Liver (tissue), 10 donors: ENCODE measurements at places on chromosomes 2 and 18.

- no peak overlapping the region for H3K4me3 ChIP-seq
- H3K27me3 ChIP-seq: no peaks in the 10 kb centered on the region
- no peak overlapping the region for H3K27ac ChIP-seq
- no peaks in the 10 kb centered on the region for H3K36me3 ChIP-seq
Observed at GRCh38 chr18:3046216-3046808, 33.4 kb upstream of the LPIN2 start.

DNA sequence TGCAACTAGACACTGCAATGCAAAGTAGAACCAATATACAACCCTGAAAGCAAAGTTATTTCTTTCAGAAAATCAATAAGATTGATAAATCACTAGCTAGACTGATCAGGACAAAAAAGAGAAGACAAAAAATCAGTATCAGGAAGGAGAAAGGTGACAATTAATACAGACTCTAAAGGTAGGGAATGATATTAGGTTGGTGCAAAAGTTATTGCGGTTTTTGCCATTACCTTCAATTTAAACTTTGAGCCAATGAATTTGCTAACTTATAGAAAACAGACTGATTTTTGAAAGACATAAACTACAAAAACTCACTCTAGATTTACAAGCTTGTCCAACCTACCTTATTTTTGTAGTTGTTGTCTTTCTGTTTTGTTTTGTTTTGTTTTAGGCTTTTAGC, 30.5 kb upstream of the MRPS9 start:
- H3K27ac ChIP-seq: no peak overlapping the region
- H3K27me3 ChIP-seq: no peaks in the 10 kb centered on the region
- no peaks in the 10 kb centered on the region for H3K36me3 ChIP-seq
- no peak for DNase-seq
- no peak overlapping the region for H3K4me3 ChIP-seq
- peaks cover 6% of the 10 kb centered on the region for H3K4me1 ChIP-seq

GRCh38 chr2:98378901-98379300, 32.6 kb downstream of the CNGA3 start:
- no peak for DNase-seq
- no peaks in the 10 kb centered on the region for H3K4me1 ChIP-seq
- no peak overlapping the region for H3K4me3 ChIP-seq
- no peaks in the 10 kb centered on the region for H3K27me3 ChIP-seq

GRCh38 chr2:120375251-120376020, 29.5 kb downstream of the INHBB start:
- no peaks in the 10 kb centered on the region for H3K36me3 ChIP-seq
- H3K27me3 ChIP-seq: no peaks in the 10 kb centered on the region
- no peak overlapping the region for H3K27ac ChIP-seq

DNA sequence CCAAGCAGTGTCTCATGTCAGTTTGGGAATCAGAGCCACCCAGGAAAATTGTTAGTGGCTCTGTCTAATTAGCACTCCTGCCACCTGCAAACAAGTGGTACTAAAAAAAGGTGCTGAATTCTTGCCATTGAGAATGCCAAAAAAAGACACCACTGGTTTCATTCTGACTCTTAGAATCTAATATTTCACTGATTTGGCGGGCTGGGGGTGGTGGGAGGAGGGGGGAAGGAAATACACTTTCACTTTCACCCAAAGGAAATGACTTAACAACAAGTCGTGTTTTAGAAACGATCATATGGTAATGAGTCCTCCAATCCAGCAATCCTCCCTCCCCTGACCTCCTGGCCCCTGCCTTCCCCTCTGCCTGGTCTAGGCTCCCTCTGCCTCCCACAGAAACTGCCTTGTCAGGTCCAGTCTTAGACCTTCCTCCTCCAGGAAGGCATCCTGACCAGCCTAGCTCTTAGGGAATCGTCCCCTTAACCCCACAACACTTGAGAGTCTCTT, 4.4 kb upstream of the KLHL29 start:
- no peaks in the 10 kb centered on the region for H3K36me3 ChIP-seq
- H3K27me3 ChIP-seq: no peaks in the 10 kb centered on the region
- DNase-seq: no peak
- H3K4me3 ChIP-seq: no peak overlapping the region
- no peak overlapping the region for H3K27ac ChIP-seq

- no peak for DNase-seq
- H3K36me3 ChIP-seq: peaks cover 2% of the 10 kb centered on the region
- H3K4me3 ChIP-seq: no peak overlapping the region
Observed at GRCh38 chr2:175156534-175156933, 11.5 kb downstream of the ATF2 start.

GRCh38 chr2:217886720-217887309, 116.0 kb downstream of the TNS1 start:
- H3K27ac ChIP-seq: no peak overlapping the region
- H3K36me3 ChIP-seq: peaks cover 13% of the 10 kb centered on the region
- H3K27me3 ChIP-seq: no peaks in the 10 kb centered on the region
- H3K4me3 ChIP-seq: no peak overlapping the region
- peak; percentile 89 for DNase-seq

GRCh38 chr18:59876310-59876626, 23.5 kb upstream of the PMAIP1 start:
- no peaks in the 10 kb centered on the region for H3K4me1 ChIP-seq
- H3K27me3 ChIP-seq: no peaks in the 10 kb centered on the region
- DNase-seq: no peak
- no peaks in the 10 kb centered on the region for H3K36me3 ChIP-seq
- H3K4me3 ChIP-seq: no peak overlapping the region

GRCh38 chr2:223451-223850, 40.4 kb downstream of the SH3YL1 start:
- H3K36me3 ChIP-seq: peaks cover 3% of the 10 kb centered on the region
- no peak for DNase-seq
- no peaks in the 10 kb centered on the region for H3K27me3 ChIP-seq
- H3K4me3 ChIP-seq: no peak overlapping the region

DNA sequence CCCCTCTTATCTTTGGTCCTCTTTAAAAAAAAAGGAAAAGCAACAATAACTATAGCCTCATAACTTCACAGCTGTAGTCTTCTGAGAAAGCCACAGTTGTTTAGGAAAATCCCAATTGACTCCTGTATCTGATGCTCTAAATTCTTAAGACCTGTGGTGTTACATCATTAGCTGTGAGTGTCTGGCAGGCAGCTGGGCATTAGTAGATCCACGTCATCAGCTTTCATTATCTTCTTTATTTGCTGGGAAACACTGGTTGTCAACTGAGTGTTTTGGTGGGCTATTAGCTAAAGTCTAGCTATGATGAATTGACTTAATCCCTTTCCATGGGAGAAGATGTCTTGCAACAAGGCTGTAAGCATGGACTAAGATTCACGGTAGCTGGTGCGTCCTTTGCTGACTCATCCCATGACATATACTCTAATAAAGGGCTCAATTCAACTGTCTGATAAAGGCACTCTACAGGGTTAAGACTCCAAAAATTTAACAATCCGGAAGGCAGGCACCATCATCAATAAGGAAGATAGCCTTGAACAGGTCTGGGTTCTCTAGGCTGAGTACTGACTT, 517.2 kb downstream of the PLCL1 start:
- no peak overlapping the region for H3K27ac ChIP-seq
- H3K36me3 ChIP-seq: no peaks in the 10 kb centered on the region
- no peak overlapping the region for H3K4me3 ChIP-seq
- no peak for DNase-seq
- H3K4me1 ChIP-seq: no peaks in the 10 kb centered on the region
- no peaks in the 10 kb centered on the region for H3K27me3 ChIP-seq

- H3K27ac ChIP-seq: no peak overlapping the region
- no peaks in the 10 kb centered on the region for H3K4me1 ChIP-seq
- no peak for DNase-seq
- H3K36me3 ChIP-seq: no peaks in the 10 kb centered on the region
Observed at GRCh38 chr2:29766191-29766590, 155.2 kb downstream of the ALK start.

GRCh38 chr2:182616471-182617393, 99.3 kb upstream of the DNAJC10 start:
- H3K27me3 ChIP-seq: no peaks in the 10 kb centered on the region
- H3K27ac ChIP-seq: no peak overlapping the region
- H3K36me3 ChIP-seq: no peaks in the 10 kb centered on the region
- no peaks in the 10 kb centered on the region for H3K4me1 ChIP-seq
- no peak overlapping the region for H3K4me3 ChIP-seq

DNA sequence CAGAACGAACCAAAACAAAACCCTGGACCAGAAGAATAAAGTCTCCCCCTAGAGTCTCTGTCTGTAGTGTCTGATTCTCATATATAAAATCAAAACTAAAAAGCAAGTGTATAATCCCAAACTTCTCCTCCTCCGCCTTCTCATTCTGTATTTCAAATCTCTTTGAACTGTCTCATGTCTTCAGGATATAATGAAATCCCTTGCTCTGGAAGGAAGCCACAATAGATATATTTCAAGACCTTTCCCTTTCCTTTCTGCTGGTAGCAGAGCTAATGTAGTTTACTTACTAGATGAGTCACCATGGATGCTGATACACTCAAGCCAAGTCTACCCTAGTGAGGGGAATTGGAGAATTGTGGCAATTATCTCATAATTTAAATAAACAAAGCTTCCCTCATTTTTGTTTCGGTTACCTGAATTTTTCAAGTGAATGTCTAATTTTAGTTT, 33.5 kb upstream of the CCDC93 start:
- H3K27ac ChIP-seq: no peak overlapping the region
- no peak for DNase-seq
- no peak overlapping the region for H3K4me3 ChIP-seq
- H3K36me3 ChIP-seq: no peaks in the 10 kb centered on the region
- peaks cover 8% of the 10 kb centered on the region for H3K4me1 ChIP-seq

GRCh38 chr2:232276733-232277313, 101.7 kb upstream of the ALPP start:
- H3K27me3 ChIP-seq: no peaks in the 10 kb centered on the region
- H3K36me3 ChIP-seq: no peaks in the 10 kb centered on the region
- H3K4me1 ChIP-seq: no peaks in the 10 kb centered on the region

DNA sequence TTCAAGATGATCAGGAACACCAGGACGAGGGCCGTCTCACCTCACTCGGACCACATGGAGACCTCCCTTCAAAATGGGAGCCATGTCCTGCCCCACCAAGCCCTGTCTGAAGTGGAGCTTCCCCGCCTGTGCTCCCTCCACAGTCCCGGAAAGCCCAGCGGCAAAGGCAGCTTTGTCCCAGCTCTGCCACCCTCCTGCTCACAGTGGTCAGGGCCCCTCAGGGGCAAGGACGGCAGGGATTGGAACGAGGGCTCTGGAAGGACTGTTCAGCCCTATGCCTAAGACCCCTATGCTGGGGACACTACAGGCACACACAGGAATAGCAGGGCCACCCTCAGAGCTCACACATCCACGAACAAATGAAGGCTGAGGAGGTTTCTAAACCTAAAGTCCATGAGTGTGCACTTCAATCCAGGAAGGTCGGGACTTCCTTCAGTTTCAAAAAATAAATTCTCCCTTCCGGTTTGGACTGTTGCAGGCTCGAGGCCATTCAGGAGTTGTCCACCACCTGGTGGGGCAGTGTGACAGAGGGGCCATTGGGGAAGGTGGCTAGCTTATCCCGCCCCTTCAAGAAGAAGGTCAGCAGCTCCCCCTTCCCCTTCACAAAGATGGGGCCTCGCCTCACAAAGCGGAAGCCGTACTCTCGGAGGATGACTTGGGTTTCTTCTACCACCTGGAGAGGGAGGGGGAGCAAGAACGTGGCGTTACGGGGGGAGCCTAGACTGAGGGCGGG, 26.4 kb downstream of the CENPO start:
- H3K27me3 ChIP-seq: no peaks in the 10 kb centered on the region
- no peaks in the 10 kb centered on the region for H3K4me1 ChIP-seq
- no peak overlapping the region for H3K4me3 ChIP-seq

DNA sequence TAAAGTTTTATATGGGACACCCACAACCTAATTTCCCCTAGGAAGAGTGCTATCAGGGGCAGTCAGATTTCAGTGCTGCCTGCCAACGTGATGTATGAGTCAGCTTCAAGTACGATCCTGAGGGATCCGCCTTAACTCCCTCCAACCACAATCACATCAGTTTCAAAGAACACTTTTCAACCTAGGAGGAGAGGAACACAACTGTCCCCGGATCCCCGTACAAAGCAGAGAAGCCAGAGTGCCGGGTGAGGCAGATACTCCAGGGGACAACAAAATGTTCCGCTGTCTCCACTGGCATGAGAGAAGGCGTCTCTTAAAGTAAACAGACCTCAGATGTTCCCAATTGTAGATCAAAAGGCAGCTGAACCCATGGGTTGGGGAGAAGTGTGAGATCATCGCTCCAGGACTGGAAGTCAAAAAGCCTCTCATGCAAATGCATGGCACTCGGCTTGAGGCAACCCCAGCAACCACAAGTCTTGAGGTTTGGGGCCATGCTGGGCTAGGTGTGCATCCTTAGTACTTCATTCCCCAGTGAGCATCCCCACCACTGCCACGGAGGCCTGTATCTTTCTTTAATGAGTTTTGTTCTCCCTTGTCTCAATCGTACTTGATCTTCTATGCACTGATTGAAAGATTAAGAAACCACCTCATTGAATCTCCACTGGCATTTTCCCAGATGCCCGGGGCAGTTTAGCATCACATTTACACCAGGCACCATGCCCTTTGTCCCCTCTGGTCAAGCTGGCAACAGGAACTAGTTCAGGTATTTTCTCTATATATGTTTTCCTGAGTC, 91.0 kb upstream of the CCBE1 start:
- H3K27me3 ChIP-seq: no peaks in the 10 kb centered on the region
- no peak overlapping the region for H3K27ac ChIP-seq
- no peaks in the 10 kb centered on the region for H3K4me1 ChIP-seq
- no peaks in the 10 kb centered on the region for H3K36me3 ChIP-seq
- no peak for DNase-seq

GRCh38 chr2:232505856-232506255, 14.3 kb upstream of the PRSS56 start:
- peaks cover 9% of the 10 kb centered on the region for H3K4me1 ChIP-seq
- no peak for DNase-seq
- no peaks in the 10 kb centered on the region for H3K27me3 ChIP-seq
- no peaks in the 10 kb centered on the region for H3K36me3 ChIP-seq
- no peak overlapping the region for H3K4me3 ChIP-seq

- no peaks in the 10 kb centered on the region for H3K4me1 ChIP-seq
- no peak overlapping the region for H3K27ac ChIP-seq
- no peaks in the 10 kb centered on the region for H3K36me3 ChIP-seq
Observed at GRCh38 chr18:45521136-45521535, 94.1 kb upstream of the SLC14A2 start.

DNA sequence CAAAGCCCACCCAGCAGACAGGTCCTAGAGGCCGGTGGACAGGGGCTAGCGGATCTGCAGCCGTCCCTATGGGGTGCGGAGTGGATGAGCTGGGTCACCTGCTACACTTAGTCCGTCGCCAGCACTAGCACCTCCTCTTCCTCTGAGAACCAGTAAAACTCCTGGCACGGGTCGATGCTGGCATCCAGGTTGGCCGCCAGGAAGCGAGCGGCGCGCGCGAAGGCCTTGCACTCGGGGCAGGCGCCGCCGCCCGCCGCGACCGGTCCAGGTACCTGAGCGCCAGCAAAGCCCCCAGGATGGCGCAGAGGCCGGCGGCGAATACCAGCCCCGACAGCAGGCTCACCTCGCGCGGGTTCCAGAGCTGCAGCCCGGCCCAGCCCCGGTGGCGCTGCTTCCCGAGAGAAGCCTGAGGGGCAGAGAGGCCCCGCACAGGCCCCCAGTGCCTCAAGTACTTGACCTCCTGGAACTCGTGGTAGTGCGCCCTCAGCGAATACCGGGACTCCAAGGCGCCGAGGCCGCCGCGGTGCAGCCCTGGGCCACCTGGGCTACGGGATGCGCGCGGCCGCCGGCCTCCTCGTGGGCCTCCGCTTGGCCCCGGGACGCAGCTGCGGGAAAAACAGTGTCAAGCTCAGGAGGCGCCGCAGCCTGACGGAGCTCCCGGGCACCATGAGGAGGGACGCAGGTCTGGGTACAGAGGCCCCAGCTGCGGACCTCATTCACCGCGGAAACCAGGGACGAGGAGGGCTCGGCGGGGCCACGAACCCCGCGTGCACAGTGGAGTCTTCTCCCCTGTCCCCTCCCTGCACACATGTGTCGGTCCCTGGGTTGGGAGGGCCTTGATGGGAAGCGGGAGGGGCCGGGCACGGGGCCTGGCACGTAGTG, 27.5 kb upstream of the ALPP start:
- no peak overlapping the region for H3K27ac ChIP-seq
- H3K4me3 ChIP-seq: no peak overlapping the region
- H3K4me1 ChIP-seq: no peaks in the 10 kb centered on the region
- no peaks in the 10 kb centered on the region for H3K36me3 ChIP-seq
